Right atrium auricular region (tissue), 2 donors: ENCODE measurements at places on chromosomes 11 and 22.

DNA sequence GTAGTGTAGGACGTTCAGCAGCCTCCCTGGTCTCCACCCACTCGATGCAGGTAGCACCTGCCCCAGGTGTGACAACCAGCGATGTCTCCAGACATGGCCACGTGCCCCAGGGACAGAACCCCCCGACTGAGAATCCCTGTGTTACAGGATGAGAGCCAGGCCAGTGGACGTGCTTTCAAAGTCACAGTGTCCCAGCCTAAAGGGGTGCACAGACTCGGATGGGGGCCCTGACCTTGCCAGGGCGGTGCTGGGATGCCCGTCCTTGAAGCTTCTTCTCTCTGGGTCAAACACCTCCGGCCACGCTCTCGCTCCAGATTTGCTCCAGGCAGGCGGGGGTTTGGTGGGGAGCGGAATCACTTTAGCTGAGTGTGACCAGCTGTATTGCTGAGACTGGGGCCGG lies 23.3 kb upstream of the GAL start:
- no peak for DNase-seq

DNA sequence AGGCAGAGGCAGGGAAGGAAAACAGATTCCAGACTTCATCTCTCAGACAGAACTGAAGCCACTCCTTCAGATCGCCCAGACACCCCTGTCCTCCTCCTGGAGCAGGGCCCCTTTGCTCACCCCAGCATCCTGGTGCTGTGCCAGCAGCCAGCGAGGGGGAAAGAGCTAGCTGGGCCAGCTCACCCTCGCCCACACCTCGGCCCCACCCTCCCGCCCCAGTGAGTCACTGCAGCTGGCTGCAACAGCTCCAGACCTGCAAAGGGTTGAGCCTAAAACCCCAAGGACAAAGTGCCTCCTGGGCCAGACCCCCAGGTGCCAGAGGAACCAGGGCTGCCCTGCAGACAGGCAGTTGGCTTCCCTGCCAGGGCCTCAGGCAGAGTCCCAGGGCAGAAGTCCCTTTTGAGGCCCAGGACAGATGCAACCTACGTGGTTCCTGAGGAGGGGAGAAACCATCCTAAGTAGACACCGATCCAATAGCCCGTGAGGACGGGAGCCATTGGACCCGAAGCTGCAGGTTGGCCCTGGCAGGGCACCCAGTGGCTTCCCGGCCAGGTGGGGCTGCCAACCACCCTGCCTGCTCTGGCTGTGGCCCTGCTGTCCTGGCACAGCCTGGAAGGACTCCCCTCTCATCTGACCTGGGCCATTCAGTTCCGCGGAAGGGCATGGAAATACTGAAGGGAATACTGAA lies 7.2 kb downstream of the AHNAK start:
- DNase-seq: no peak

- DNase-seq: no peak
These were observed 20.7 kb downstream of the ADAMTS15 start for GRCh38 chr11:130469181-130469580.

DNA sequence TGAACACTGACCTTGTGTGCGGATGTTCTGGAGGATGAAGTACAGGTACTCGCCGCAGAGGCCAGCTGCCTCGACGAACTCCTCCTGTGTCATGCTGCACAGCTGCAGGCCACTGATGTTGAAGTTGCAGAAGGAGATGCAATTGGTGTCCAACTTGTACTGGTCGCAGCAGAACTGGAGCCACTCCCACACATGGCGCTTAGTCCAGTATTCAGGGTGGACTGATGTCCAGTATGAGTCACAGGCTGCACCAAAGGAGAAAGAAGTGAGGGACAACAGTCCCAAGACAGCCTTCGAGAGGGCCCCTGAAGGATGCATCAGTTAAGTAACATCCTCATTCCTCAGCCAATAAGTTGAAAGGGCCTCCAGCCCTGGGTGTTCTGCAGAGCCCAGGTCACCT lies 20.1 kb downstream of the ELF5 start:
- DNase-seq: no peak

- DNase-seq: no peak
These were observed 100.5 kb upstream of the TIMP3 start for GRCh38 chr22:32701034-32701433.

DNA sequence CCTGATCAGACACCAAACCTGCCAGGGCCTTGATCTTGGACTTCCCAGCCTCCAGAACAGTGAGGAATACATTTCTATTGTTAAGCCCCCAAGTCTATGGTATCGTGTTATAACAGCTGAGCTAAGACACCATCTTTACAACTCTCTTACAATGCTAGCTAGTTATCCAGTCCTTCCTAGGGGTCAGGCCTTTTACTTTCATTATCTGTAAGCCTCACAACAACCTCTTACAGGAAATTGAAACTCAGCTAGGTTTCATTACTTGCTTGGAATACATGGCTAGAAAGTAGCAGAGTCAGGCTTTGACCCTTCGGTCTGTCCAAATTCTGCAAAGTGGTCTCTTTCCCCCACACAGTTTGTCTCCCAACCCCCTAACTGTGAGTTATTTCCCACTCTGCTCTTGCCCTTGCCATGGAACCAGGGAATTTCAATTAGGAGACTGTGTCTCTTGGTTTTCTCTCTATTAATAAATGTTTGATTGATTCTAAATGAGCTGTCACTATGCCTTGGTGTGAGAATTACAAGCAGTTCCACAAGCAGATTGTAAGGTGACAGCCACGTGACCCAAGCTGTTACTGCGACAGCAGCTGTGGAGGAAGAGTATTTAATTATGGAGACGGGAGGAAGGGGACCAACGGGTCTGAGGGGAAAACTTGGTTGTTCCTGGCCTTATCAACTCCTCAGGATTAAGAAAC lies 38.4 kb upstream of the CLMP start:
- DNase-seq: no peak

GRCh38 chr11:12876988-12877387 lies 132.1 kb upstream of the RASSF10 start:
- DNase-seq: no peak

DNA sequence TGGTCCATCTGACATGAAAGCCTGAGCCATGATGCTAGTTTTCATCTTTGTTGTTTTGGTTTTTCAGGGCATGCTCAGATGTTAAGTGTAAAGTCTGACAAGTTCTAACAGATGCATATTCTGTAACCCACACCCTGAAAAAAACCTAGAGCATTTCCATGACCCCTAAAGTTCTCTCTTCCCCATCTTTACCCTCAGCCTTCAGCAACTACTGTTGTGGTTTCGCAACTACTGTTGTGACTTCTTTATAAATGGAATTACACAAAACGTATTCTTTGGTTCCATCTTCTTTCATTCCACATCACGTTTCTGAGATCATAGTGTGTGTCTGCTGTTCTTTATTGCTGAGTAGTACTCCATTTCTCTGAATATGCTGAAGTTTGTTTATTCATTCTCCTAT lies 65.1 kb upstream of the LDLRAD3 start:
- no peak for DNase-seq

DNA sequence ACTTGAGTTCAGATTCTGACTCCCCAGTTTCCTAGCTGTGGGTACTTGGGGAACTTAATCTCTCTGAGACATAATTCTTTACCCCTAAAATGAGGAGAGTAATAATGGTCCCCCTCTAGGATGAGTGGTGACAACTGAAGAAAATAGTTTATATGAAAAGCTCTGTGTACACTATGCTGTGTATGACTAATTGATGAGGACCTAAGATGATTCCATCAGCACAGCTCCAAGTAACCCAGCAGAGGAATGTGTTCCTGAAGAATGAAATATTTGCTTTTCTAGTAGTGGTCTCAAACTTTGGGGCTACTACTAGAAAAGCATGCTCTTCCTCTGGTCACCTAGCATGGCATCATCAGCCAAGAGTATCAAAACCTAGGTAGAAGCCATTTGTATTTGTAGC lies 217.3 kb upstream of the NARS2 start:
- no peak for DNase-seq

DNA sequence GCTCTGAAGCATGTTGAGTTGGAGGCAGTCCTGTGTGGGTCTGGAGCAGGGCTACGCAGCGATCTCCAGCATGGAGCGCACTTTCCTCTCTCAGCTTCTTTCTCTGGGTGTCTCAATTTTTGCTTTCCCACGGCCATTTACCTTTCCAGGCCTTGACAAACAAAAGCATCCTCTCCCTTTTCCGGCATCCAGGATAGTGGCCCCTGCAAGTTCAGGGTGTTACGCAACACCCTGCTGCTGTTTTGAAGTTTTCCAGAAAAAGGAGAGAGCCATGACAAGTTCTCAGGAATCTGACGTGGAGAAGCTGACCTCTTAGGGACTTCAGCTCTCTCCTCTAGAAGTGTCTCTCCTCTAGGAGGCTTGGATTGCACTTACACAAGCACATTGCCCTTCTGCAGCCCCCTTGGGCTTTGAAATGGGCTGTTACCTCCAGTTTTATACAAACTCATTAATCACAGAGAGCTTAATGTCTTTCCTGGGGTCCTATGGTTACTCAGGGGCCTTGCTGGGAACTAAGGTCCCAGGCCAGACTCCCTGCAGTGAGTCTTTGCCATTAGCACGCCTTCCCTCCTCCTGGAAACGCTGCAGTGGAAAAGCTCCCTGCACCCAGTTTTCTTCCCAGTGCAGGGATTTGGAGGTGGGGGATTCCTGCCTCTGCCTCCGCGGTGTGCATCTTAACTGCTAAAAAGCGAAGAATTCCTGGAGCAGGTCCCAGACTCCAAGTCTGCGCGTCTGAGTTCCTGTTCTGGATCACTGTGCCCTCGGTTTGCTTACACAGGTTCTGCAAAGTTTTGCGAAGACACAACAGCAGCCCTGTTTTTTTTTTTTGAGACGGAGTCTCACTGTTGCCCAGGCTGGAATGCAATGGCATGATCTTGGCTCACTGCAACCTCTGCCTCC lies 80.4 kb downstream of the BARX2 start:
- no peak for DNase-seq

GRCh38 chr11:120912504-120912903 lies 111.4 kb upstream of the TBCEL start:
- DNase-seq: no peak

DNA sequence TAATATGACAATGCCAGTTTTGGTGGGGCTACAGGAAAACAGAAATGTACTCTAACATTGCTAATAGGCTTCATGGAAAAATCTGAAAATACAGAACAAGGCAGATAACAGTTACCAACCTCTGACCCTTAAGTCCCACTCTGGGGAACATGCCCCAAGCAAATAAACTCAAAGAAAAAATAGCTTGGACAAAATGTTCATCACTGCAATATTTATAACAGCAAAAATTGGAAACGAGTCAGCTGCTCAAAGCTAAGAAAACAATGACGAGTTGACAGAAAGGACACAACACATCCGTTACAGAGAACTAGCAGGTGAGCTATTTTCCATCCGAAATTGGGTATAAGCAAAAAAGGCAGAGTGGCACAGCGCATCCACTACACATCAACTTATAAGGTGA lies 70.5 kb downstream of the PACSIN2 start:
- DNase-seq: no peak

- no peak for DNase-seq
These were observed at the start of gene TLCD5 for GRCh38 chr11:120324932-120325810. TSS of gene TLCD5 (plus strand) at chr11:120325299. CDS start at chr11:120327442, 2,143 bp downstream.

DNA sequence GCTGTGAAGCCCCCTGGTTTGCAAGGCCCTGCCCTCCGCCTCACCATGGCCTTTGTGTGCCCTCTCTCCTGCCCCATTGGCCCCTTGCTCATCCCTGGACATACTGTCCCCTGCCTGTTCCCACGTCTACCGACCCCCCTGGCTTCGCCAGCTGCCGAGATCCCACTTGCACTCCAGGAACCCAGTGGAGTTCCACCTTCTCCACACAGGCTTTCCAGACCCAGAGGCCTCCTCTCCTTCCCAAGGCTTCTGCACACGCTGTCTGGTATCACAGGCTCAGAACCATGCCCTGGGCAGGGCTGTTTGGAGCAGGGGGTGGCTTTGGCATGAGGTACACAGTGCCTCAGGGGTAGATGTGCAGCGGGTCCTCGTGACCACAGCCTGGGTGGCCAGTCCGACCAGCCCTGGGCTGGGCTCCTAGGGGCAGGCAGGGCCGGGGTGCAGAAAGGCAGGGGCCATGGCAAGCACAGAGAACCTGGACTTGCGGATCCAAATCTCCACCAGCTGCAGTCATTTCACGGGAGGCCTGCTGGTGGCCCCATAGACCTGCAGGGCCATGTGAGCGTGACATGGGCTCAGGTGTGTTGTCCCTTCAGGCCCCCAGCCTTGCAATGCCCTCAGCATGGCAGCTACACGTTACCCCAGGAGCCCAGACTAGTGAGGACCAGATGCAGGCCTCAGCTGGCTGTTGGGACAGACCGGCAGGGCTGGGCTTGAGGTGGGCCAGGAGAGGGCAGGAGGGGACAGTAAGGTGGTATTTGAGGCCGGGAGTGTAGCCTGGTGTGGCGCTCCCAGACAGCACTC lies 9.5 kb downstream of the GRK2 start:
- no peak for DNase-seq

DNA sequence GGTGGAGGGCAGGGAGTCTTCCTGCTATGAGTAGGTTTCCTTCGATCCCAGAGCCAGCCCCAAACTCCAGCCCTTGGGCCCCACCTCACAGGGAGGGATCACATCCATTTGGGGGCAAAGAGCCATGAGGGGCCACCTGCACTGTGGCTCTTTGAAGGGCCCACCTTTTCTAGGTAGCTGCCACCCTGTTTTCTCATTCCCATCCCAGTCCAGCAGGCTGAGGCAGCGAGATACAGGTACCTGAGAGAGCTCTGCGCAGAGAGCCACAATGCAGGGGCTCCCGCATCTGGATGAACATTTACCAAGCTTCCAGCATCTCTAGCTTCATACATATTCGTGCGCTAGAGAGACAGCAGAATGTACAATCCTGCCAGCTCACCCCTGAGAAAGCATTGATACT lies 16.3 kb downstream of the FXYD6 start:
- DNase-seq: no peak
